ENCODE measurements at places on chromosomes 3 and 15.

DNA sequence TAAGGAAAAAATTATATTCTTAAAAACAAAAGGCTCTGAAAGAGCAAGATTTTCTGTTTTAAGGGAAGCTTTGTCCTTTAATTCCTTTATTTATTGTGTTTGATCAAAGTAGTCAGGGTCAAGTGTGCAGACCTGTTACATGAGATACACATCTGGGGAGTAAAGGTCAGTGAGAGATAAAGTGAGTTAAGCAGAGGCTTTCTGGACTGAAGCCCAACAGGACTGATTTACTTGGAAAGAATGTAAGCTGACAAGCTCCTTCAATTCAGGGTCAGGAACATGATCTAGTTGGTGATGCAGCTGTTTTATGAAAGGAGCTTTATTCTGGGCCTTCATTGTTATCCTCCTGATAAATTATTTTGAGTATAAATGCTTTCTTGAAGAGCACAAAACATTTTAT, 20.7 kb upstream of the OTOL1 start:
- DNase-seq: no peak

- DNase-seq: peak; percentile 64
Observed at GRCh38 chr3:155079746-155080487, at the start of gene MME. MME (plus strand) TSS chr3:155080319; CDS start chr3:155084168, 3,849 bp downstream.

- DNase-seq: no peak
Observed at GRCh38 chr3:44948239-44948638, 27.7 kb downstream of the ZDHHC3 start.

GRCh38 chr15:81504170-81504905, 130.3 kb upstream of the TMC3 start:
- DNase-seq: no peak

- no peak for DNase-seq
Observed at GRCh38 chr3:129336093-129336706, 57.5 kb downstream of the HMCES start.

DNA sequence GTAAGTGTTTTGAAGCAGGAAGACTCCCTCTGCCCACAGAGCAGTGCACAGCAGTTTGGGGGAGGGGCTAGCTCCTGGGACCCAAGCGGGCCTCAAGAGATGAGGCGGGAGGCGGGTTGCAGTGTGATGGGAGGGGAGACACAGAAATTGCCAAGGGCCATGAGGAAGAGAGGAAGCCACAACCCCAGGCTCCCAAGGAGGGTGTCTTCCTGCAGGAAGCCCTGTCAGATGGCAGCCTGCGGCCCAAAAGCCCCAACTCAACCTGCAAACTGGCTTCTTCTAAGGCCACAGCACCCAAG, 7.3 kb upstream of the ISLR2 start:
- peak; percentile 75 for DNase-seq

- no peak for DNase-seq
Observed at GRCh38 chr3:61538486-61538885, 22.9 kb upstream of the PTPRG start.

DNA sequence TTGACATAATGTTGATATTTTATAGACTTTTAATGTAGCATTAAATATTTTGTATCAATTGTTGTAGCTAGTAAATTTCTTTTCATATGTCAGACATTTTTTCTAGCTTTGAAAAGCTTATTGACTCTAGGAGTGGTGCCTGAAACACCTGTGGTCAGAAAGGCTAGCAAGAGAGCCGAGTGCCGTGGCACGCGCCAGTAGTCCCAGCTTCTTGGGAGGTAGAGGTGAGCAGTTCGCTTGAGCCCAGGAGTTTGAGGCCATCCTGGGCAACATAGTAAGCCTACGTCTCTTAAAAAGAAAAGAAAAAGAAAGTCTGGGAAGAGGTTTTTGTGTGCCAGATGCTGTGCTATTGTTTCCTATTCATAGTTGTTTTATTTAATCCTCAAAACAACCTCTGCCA, 198.2 kb downstream of the FEZF2 start:
- DNase-seq: no peak

DNA sequence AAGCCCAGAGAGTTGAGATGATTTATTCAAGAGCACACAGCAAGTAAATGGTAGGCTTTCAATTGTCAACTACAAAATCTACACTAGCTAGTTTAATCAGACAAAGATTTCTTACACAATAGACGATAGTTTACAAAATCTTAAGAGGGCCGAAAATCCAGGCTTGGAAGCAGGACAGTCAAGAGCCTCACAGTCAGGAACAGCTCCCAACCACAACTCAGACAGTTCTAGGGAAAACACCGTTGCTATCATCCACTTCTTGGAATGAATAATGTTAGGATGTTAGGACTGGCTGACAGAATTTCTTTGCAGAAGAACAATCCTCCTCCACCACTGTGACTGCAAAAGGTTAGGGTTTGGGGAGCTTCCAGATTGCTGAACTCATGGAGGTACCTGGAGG, 290.8 kb upstream of the ZPLD1 start:
- DNase-seq: no peak

Measured in RPMI8226 (cell line).